Spleen (tissue), 13 donors: ENCODE measurements at places on chromosomes 2 and 18. TPM values are rescaled to one million over a fixed set of nuclear protein-coding genes. Genes with fewer than 3 reads are reported as not detected.

- DNase-seq = no peak
Measured at GRCh38 chr2:226002438-226002837, 602.9 kb downstream of the NYAP2 start.

DNA sequence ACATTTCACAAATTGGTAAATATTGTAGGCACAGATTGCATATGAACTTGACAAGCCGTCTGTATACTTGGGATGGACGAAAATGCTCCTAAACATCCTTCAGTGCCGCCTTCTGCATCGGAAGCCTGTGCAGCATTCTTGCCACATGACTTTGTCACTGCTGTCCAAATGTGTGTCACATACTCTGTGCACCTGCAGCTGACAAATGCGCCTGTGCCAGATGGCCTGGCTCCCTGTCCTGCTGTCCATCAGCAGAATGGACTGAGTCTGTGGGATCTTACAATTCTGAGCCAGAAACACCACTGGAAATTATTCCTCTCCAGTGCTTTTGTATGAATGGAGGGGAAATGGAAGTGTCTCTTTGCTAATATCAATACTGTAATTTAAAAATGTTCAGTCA lies 89.9 kb downstream of the DCDC2C start:
- no peak for DNase-seq

GRCh38 chr2:55009277-55010060 lies 40.8 kb downstream of the RTN4 start:
- no peak for DNase-seq

DNA sequence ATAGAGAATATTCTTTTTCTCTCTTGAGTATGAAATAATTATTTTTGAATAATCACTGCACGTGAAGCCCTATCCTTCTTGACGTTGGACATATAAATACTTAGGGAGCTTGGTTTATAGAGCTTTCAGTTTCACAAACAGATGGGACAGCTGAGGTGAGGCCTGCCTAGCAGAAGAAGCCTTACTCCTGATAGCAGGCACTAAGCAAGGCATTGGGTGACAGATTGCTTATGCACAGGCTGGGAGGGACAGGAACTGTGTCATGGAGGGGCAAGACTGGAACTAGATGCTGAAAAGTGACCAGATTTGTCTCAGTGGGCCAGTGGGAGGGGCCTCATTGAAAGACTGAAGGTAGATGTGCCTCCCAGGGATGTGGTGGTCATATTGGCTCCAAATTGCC lies 220.8 kb downstream of the NEDD4L start:
- no peak for DNase-seq

GRCh38 chr2:20626698-20627513 lies 24.0 kb downstream of the HS1BP3 start:
- DNase-seq = peak; percentile 72

- DNase-seq = no peak
Measured at GRCh38 chr2:63856303-63856603, 14.6 kb downstream of the UGP2 start.

- DNase-seq = peak; percentile 56
Measured at GRCh38 chr2:70922235-70923234, 13.2 kb upstream of the ATP6V1B1 start.

DNA sequence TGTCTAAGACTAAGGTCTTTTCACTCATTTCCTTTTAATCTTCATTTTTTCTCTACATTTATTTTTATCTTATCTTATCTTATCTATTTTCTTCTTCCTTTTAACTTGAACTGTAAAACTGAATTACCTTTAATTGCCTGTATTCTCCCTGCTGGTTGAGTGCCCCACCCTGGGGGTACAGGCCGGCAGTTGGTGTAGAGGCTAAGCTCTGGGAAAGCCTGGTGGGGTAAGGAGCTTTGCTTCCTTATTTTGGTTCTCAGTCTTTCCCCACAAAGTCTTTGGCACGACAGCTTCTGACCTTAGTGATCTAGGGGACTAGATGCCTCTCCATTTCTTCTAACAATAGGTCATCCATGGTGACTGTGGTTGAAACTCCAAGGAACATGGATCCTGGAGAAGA lies 26.8 kb upstream of the HAAO start:
- no peak for DNase-seq

GRCh38 chr2:188369365-188369764 lies 77.7 kb downstream of the GULP1 start:
- DNase-seq = no peak

- peak; percentile 64 for DNase-seq
Measured at GRCh38 chr2:242029422-242030225, 160.1 kb downstream of the RTP5 start.

DNA sequence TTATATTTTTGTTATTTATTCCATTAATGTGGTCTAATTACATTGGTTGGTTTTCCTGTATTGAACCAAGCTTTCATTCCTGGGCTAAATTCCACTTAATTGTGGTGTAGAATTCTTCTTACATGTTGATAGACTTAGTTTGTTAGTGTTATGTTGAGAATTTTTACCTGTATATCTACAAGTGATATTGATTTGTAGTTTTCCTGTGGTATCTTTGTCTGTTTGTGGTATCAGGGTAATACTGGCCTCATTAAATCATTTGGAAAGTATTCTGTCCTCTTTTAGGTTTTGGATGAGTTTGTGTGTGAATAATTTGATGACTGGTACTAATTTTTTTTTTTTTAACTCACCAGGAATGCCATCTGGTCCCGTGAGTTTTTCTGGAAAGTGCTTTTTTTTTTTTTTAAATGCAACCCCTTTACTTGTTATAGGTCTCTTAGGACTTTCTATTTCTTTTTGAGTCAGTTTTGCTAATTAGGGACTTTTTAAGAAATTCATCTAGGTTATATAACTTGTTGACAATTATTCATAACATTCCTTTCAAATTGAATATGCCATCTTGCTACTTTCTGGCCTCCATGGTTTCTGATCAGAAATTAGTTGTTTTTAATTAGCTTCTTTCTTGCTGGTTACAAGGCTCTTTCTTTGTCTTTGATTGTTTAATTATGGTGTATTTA lies 232.8 kb downstream of the CCDC85A start:
- no peak for DNase-seq

DNA sequence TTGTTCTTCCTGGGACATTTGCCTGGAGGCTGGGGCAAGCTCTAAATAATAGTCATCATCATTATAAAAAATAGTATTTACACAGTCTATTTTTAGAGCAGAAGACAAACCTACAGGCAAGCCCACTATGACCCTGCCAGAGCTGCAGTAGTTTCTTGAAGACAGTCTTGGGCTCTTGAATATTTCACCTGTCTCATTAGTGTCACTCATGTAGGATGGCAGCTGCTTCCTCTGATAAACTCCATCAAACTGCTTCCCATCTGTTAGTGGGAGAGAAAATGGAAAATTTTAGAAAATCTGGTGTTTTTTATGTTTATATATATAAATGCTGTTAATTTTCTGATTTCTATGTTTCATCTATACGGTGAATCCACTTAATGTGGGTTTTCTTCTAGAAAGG lies 8.5 kb upstream of the CYRIA start:
- DNase-seq = no peak

DNA sequence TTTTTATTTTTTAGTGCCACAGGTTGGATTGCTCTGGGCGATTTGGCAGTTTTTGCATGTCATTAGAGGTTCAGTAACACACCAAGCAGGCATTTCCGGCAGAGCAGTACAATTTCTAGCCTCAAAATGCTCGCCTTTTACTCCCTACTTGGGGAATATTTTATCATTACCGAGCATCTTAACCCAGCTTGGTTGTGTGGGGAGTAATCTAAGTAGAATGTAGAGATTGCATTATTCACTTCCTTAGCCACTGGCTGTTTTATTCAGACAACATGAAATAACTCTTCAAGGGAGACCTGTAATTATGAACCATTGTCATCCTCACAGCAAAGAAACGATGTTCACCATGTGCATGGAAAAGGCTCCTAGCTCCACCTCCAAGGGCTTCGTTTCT lies 13.1 kb downstream of the GRP start:
- DNase-seq = no peak

- no peak for DNase-seq
Measured at GRCh38 chr2:155708071-155708470, 624.5 kb downstream of the NR4A2 start.

DNA sequence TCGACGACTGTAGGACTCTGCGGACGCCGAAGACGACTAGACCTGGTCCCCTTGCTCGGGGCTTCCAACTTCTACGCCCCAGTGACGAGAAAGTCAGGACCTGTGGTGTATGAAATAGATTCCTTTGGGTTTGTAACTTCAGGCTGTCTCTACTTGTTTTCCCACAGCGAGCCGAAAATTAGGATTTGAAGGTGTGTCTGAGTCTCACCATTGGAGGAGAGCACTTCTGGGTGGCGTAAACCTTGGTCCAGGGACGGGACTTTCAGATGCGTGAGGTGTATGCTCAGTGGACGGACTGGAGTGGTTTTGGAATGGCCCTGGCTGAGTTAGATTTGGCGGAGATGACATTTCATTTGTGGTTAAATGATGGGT lies 1.3 kb downstream of the BIRC6 start:
- DNase-seq = no peak

DNA sequence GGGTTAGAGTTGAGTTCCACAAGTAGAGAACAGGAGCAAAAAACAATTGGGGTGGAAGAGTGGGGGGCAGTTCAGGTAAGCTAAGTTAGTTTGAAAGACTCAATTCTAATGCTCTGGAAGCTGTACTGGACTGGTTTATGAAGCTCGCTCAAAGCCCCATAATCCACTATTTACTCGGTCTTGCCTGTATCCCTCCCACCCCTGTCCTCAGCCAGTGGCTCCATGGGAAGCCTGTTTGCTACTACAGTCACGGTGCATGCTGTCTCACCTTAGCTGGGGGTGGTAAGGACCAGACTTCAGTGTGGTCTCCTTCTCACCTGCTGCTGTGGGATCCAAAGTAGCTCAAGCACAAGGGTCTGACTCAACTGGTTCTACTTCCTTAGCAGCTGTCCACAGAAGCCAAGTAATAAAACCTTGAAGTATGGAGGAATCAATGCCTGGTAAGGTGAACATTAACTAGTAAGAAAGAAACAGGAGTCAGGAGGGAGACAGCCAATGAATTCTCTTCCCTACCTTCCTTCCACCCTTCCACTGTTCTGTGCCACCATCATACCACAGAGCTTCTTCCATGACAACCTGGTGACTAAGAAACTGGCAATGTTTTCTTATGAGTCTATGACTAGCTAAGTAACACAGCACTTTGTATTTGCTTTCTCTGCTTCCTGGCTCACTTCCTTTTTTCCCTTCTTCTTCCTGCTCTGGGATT lies 230.8 kb downstream of the SRBD1 start:
- no peak for DNase-seq

DNA sequence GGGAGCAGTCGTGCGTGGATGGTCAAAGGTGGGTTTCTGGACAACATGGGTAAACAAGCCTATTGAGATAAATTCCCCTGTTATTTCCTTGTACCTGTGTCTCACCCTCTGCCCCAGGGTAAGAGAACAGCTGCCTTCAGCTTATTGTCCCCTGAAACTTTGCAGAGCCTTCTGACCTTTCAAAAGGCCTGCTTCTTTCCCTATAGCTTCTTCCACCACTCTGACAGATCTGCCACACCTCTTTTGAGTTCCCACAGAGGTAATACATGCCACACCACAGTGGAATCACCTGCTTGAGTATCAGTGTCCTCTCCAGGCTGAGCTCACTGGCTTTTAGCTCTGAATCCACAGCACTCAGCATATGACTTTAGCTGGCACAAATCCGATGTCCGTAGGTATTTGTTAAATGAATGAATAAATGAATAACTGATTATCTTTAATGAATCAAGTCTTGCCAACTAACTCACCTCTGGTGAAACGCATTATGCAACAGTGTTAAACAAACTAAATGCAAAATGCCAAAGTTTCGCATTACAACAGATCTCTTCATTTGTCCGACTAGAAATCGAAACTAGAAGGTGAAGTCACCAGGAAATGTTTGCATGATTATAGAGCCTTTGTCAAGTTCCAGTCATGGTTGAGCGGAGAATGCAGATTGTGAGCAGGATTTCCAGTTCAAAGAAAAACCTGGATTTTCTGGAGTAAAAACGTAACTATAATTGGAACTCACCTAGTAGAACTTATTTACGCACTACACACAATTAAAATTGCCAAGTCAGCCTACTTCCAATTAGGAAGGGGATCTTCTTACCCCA lies 16.4 kb downstream of the DYNAP start:
- no peak for DNase-seq

PPP1R1C gene
- total RNA-seq = 0.27 TPM

COPS7B gene
- 30.1 TPM for total RNA-seq

TPGS2 gene
- 63.3 TPM for total RNA-seq

PLEKHH2 gene
- total RNA-seq = 15.8 TPM
